Suppressor macrophage treated with lipopolysaccharide for 4 hours (primary cell): ENCODE measurements at places on chromosomes 11 and 22.

DNA sequence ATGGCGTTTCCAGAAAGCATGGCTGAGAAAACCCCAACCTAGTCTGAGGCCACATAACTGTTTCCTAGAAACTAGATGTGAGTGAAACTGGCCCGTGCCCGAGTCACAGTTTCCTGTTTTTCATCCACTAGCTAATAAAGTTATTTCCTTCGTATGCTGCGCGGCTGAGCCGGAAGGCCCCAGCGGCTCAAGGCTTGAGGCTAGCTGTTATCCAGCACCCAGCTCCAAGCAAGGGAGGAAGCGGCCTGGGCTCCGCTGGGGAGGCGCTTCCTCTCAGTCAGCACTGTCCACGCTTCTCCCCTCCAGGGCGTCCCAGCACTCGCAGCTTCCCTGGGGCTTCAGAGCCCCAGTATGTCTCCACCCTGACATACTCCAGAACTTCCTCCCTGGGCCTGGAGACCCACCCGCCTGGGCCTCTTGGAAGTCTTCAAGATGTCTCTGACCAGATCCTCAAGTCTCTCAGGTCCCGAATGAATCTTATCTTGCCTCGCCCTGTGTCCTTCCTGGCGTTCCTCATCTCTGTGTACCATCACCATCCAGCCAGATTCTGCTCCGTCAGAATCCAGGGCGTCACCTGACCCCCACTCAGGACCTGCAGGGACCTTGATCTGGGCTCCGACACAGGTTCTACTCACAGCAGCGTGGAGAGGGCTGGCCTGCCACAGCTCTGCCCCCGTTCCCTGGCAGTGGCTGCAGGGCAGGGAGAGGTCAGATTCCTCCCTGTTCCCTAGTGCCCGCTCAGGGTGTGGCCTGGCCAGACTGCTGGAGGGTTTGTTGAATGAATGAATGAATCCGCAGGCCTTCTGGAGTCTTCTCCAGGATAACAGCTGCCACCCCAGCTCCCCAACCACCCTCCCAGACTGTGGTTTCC, 81.9 kb downstream of the LRRC32 start:
- peak; percentile 90 for DNase-seq

GRCh38 chr22:17229991-17230630, 10.9 kb upstream of the ADA2 start:
- no peak for DNase-seq

- DNase-seq = peak; percentile 36
Measured at GRCh38 chr11:105000797-105001196, 22.2 kb downstream of the CASP5 start.

GRCh38 chr22:46935506-46936377, 173.3 kb downstream of the TBC1D22A start:
- peak; percentile 55 for DNase-seq

GRCh38 chr22:45462034-45462655, 40.5 kb upstream of the FBLN1 start:
- peak; percentile 2 for DNase-seq
